Common myeloid progenitor, CD34-positive (primary cell): ENCODE measurements at places on chromosomes 2 and 18.
A peak's percentile ranks its signal among the peaks of the same experiment; 100 is the strongest.

DNA sequence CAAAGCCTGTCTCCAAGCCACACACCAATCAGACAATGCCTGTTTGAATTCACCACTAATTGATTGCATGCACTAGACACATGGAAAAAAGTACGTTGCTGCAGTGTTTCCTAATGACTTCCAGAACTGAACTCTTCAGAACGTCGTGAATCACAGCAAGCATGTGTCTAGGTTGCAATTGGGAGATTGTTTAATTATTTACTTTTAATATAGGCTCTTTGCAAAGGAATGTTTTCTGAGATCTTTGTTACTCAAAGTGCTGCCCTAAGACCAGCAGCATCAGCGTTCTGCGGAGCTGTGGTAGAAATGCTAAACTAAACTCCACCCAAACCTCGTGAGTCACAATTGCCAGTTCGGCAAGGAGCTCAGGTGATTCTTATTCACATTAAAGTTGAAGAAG lies 52.7 kb upstream of the CCDC68 start:
- DNase-seq = no peak

DNA sequence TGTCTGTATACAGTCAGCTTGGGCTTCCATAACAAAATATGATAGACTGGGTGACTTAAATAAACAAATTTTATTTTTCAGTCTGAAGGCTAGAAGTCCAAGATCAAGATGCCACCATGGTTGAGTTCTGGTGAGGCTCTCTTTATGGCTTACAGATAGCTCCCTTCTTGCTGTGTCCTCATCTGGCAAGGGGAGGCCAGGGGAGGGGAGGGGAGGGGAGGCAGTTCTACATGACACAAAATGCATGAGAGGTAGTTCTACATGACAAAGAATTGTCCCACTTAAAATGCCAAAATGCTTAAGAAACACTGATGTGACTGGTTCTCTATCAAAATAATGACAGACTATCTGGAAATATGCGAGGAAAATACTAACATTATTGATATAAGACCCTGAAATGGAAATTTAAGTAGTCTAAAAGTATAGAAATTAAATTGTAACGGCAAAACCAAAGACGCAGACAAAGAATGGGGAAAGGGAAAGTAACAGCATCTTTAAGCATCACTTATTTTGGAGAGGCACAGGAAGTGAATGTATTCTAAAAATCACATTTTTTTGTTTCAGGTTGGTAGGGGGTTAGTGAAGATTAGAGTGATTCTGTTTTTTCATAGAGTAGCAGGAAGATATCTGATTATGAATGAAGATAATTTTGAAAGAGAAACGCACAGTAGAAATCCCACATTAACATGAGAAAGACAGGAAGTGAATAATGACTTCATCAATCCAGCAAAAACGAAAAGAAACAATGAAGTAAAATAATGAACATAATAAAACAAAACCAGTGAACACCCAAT lies 131.4 kb downstream of the STRN start:
- no peak for DNase-seq

DNA sequence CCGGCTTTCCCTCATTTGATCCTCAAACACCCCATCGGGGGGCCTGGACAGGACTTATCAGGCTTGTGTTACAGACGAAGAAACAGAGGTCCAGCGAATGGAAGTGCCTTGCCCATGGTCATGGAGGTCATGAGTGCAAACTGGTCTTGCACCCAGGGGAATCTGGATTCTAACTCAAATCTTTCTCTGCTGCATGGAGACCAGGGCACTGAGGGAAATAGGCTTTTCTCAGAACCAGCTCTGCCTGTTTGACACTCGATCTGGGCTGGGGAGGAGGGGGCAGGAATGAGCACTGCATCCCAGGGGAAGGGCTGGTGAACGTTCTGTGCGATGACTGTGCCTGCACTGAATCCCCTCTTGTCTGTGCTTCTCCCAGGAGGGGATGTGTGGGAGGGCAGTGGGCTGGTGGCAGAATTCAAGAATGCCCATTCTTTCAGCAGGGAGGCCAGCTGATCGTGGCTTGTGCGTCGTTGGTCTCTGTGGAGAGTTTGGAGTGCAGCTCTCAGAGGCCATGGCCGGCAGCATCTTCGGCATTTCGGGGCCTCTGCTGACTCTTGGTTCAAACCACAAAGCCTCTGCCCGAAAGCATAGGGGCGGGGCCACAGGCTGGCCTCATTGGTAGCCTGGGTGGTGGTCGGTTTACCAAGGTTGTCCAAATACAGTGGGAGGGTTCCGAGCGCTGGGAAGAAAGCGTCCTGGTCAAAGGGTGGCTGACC lies 171.6 kb downstream of the DDX1 start:
- DNase-seq = no peak

- DNase-seq = no peak
Observed at GRCh38 chr2:215423928-215424540, 11.8 kb downstream of the FN1 start.

- no peak for DNase-seq
Observed at GRCh38 chr2:11157296-11157695, 2.0 kb downstream of the SLC66A3 start.

DNA sequence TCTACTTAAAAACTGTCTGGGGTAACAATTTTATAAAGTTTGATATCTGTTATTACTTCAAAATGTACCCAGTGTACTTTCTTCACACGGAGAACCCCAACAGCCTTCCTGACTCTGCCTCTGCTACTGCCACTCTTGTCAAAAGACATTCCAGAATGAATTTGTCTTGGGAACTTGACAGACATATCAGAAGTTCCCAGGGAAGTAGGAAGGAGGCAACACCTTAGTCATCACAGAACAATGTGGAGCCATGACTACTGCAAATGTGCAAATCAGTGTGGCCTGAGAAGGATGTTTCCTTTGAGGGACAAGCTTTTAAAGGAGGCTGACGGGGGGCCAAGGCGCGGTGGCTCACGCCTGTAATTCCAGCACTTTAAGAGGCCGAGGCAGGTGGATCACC lies 133.8 kb upstream of the RNF152 start:
- DNase-seq = no peak

DNA sequence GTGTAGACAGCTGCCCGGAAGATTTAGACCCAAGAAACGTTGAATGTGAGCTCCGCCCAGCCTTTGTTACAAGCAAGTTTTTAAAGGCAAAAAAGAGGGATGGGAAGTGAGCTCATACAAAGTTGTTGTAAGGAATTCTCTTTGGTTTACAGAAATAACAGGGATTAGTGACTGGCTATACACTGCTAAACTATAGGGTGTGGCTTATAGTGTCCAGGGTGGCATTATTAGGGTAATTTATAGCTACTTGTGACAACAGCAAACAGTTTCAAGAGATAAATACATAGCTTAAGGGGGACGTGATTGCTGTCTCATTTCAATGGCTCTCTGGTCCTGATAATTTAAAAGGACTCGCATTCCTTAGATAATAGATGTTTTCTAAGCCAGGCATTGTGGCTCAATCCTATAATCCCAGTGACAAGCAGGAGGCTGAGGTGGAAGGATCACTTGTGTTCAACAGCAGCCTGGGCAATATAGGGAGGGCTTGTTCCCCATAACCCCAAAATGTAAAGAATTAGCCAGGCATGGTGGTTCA lies 66.5 kb upstream of the TGIF1 start:
- no peak for DNase-seq

- no peak for DNase-seq
Observed at GRCh38 chr2:88127888-88128653, at the start of gene FABP1. Gene FABP1, minus strand, starts transcription at chr2:88128062. Its CDS starts 45 bp downstream, at chr2:88128017.

GRCh38 chr2:28956415-28956826 lies 24.7 kb upstream of the TOGARAM2 start:
- peak; percentile 77 for DNase-seq

DNA sequence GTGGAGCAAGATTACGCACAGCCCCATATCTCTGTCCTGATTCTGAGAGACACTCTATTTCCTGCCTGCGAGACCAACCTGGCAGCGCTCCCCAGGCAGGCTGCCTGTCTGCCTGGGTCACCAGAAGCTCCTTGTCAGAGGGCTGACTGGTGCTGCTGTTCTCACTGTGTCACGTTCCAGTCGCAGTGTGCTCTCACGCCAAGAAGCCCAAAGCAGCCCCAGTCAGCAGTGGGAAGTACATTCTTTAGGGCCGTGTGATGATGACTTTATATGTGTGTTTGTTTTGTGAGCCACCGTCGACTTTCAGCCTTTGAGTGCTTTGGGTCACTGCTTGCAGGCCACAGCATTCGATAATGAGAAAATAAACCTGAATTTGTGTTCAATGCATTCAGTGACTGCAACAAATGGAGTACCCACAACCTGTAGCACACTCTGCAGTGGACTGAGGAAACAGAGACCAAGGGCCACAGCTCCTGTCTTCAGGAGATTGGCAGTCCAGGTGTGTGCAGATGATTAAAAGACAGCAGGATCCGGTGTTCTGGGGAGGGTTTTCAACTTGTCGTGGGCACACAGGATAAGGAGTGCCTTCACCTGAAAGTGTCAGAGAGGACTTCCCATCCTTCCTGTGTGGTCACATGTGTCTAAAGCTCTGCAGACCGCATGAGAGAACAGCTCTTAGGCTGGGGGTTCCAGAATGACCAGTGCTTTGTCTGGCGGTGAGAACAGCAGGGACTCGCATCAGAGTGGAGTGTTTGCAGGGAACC lies 4.8 kb downstream of the TNFRSF11A start:
- DNase-seq = peak; percentile 65

DNA sequence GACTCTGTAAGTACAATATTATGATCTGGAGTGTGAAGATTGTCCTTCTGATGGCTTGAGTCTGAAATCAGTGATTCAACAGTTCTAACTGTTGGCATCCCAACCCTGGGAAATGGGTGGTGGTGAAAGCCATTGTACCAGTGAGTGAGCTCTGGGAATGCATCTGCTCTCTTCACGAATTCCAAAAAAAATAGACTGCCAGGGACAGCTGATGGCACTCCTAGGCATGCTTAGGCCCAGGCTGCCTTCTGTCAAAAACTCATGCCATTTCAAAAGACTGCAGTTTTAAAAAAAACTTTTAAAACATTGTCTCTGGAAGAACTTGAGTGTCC lies 20.3 kb downstream of the OXER1 start:
- no peak for DNase-seq

GRCh38 chr18:13407484-13407883 lies 188.9 kb downstream of the LDLRAD4 start:
- no peak for DNase-seq

GRCh38 chr2:100230754-100231153 lies 88.4 kb upstream of the AFF3 start:
- no peak for DNase-seq

DNA sequence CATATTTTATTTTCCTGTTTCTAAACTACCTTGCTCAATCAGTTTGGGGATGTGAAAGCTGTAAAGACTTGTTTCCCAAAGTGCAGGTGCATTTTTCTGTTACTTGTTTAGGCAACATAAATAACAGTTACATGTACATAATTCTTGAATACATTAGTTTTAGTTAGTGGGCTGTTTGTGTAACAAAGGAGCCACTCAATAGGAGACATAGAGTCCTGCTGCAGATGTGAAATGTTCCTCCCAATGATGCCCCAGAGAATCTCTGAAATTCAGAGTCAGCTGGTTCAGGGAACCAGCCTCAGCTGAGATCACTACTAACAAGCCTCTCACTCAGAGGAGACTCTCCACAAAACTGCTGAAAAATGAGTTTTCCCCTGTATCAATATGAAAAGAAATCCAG lies 91.5 kb upstream of the TWSG1 start:
- DNase-seq = no peak

DNA sequence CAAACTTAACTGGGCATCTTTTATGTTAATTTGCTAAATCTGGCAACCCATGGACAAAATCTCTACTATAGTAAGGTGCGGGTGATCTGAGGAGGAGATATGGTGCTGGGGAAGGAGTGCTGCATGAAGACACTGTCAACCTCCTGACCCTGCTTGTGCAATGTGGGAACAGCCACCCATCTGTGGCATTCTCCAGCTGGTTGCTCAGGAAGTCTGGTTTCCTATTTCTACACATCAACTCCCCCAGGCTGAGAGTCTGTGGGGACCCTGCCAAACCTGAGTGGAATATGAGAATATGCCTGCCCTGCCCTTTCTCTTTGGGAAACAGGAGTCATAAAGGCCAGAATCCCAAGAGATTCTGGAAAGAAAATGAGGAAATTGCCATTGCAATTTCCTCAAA lies 60.1 kb upstream of the PAX3 start:
- DNase-seq = peak; percentile 83

DNA sequence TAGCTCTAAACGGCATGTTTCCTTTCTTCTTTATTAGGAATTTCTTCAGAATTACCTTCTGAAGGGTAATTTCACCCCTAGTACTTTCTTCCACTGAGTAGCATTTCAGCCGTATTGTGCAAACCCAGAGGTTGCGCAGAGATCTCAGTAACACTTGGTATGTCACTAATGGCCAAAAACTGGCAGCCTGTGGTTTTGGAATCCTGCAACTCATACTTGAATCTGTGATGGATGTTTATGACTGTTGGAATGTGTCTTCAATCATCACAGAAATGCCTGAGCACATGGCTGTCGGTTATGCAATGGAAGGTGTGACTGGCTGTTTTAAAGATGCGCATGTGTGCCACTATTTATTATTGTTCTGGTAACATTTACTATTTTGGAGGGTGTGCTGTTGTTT lies 100.0 kb downstream of the COLEC12 start:
- DNase-seq = no peak

DNA sequence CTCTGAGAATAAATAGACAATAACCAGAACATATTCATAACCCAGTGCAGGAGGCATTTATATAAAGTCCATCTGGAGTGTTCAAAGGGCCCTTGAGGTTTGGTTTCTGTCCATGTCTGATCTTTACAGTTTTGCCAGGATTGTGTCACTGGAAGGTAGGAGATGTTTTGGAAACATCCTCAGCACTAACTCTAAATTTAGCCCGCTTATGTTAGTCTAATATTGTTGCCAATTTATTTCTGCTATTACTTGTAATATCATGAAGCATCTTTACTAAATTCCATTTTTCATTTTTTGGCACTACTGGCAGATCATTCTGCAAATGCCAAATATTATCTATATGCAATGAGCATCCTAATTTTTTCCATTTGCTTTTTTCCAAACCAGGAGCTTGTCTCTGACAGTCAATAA lies 22.4 kb upstream of the REV1 start:
- no peak for DNase-seq

GRCh38 chr2:200613692-200614091 lies 27.9 kb downstream of the AOX1 start:
- no peak for DNase-seq

- DNase-seq = no peak
Observed at GRCh38 chr2:235659767-235660322, 166.0 kb downstream of the AGAP1 start.

DNA sequence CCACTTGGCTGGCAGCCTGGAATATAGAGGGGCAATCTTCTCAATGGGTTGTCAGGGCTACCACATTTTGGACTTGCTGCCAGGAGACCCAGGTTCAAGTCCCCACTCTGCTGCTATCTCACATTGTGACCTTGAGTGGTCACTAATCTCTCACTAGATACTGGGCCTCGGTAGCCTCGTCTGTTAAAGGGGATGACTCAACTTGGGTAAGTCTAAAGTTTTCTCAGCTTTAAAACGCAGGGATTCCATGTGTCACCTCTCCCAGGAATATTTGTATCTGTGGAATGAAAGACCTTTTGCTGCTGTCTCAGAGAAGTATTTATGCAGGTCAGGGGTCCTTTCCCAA lies 86.3 kb downstream of the SEMA4F start:
- no peak for DNase-seq

DNA sequence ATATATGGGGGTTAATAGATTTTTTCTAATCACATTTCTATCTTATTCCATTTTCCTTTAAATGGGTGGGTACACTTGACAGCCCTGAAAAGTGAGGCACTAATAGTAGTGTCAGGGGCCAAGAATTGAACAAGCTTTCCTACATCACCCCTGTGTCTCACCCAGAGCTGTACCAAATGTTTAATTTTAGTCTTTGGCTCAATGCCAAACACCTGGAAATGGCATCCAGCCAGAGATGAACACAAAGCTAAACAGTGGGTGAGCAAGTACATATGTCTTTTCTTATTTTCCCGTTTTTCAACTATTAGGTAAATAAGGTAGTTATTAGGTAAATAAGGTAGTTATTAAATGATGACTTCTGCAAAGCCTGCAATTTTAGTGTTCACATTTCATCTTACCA lies 276.3 kb upstream of the ERBB4 start:
- no peak for DNase-seq
